ENCODE measurements at places on chromosomes 4 and X.

DNA sequence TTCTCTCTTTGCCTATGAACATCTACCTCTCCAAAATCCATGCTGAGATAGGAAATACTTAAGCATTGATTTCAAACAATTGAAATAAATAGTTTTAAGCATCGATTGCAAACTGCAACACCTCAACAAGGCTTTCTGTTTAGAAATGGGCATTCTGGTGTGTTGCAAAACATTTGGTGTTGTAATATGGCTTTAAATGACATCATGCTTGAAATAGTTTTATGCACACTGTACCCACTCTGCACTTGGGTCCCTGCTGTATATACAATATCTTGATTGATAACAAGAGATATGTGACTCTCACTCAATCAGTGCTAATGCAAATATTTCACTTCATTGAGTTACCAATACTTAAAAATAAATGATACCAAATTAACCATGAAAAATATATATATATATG is 964.9 kb upstream of the GRIA3 start:
- no peak for DNase-seq

DNA sequence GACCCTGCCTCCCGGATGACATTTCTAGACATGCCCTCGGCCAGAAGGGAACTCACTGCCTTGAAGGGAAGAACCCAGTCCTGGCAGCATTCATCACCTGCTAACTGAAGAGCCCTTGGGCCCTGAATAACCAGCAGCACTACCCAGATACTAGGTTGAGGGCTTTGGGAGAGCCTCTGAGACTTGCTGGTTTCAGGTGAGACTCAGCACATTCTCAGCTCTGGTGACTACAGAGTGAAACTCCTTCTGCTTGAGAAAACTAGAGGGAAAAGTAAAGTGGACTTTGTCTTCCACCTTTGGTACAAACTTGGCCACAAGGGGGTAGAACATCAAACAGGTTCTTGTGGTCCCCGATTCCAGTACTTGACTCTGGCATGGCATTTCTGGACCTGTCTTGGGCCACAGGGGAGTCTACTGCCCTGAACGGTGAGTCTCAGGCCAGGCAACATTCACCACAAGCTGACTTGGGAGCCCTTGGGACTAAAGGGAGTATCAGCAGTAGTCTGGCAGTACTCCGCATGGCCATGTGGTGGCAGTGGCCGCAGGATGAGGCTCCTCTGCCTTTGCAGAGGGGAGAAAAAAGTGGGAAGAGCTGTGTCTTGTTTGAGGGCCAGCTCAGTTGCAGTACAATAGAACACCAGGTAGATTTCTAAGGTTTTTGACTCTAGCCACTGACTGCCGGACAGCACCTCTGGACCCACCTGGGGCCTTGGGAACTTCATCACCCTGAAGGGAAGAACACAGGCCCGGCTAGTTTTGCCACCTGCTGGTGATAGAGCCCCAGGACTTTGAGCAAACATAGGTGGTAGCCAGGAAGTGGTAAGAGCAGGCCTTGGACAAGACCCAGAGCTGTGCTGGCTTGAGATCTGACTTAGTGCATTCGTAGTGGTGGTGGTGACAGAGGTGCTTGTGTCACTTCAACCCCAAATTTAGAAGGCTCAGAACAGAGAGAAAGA is 414.8 kb downstream of the OPHN1 start:
- DNase-seq: no peak

GRCh38 chr4:44071959-44072955 is 376.4 kb downstream of the KCTD8 start:
- DNase-seq: no peak

DNA sequence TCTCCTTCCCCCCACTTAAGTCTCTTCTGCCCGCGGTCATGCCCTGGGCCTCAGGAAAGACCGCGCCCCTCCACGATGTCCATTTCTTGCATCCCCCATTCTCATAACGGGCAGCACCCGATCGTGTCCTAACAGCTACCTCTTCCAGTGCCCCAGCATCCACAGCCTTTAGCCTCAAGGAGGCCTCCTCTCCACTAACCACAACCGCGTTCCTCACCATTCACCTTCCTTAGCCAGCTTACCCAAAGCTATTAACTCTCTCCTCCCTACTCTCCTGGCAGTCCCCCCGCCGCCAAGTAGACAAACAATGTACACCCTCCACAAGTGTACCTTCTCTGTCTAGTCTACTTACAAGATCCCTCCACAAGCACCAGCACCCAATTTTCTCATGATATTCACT is 58.6 kb upstream of the PAGE5 start:
- no peak for DNase-seq

GRCh38 chr4:34323549-34324320 is 1920.6 kb downstream of the ARAP2 start:
- no peak for DNase-seq

DNA sequence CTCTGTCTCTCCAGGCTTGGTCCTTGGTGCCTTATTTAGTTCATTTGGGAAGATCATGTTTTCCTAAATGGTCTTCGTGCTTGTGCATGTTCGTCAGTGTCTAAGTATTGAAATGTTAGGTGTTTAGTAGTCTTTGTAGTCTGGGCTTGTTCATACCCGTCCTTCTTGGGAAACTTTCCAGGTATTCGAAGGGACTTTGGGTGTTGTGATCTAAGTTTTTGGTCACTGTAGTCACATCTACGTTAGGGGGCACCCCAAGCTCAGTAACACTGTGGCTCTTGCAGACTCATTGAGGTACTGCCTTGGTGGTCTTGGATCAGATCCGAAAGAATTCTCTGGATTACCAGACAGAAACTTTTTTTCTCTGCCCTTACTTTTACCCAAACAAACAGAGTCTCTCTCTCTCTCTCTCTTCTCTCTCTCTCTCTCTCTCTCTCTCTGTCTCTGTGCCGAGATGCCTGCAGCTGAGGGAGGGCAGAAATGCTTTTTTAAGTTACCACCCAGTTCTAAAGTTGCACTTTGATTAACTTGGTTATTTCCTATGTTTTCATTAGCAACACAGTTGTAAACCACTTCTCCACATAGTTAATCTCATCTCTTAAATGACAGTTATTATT is 67.6 kb upstream of the SLC7A3 start:
- no peak for DNase-seq

DNA sequence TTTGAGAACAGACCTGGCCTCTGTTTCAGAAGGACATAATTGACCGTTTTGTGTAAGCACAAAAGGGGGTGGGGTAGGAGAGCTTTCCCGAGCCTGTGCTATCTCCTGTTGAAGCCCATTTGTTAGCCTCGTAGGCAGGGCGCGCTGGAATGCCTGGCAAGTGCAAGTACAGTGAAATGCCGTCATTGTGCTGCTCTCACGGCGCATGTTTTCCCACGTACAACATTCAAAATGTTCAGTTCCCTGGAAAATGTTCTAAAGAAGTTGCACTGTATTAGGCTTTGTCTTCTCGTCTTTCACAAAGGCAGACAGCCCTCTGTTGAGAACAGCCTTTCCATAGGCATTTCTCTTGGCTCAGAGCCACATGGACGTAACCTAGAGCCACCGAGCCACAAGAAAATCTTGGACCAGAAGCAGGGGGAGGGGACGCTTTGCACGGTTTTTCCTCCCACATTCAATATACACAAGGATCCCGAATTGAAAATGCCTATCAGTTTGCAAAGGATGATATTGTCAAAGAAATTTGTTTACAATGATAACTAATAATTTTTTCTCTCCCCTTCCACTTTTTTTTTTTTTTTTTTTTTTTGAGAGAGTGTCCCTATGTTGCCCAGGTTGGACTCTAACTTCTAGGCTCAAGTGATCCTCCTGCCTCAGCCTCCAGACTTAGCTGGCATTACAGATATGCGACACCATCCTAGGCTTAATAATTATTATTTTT is 54.6 kb upstream of the RAPGEF2 start:
- no peak for DNase-seq

DNA sequence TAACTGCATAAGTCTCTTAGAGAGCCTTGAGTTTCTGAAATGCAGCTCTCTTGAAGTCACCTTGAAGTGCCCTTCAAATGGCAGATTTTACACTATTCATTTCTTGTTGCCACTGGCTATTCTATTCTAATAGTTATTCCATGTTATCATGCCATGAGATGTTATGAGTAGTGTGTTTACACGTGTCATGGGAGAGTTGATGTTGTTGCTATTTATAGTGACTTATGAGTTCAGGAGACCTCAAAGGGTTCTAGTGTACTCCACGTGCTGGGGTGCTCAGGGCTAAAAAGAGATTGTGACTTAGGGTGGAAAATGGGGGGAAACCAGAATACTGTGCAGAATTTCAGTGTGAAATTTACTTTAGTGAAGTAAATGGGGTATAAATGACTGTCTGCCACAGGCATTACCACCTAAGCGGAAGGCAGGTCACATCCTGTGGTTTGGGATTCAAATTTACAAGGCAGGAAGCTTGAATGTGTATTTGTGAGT is 77.1 kb upstream of the SLC4A4 start:
- peak; percentile 62 for DNase-seq

GRCh38 chrX:78673246-78673645 is 14.1 kb upstream of the RTL3 start:
- no peak for DNase-seq

DNA sequence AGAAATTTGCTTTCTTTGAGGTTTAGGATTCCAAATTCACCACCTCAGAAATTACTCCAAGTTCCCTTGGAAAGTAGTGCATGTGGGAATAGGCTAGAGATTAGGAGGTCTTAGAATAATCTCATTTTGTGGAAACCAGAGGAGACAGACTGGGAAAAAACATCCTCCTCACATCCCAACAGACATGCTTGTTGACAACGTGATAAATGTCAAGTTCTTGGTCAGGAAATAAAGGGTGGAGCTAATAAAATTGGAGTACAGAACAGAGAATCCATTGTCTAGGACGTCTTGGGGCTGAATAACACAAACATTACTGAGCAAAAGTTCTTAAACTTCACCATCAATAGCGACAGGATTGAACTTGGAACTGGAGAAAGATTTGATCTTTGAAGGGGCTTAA is 233.4 kb downstream of the PABPC4L start:
- DNase-seq: no peak

GRCh38 chr4:29711226-29711625 is 1008.9 kb upstream of the PCDH7 start:
- DNase-seq: no peak

DNA sequence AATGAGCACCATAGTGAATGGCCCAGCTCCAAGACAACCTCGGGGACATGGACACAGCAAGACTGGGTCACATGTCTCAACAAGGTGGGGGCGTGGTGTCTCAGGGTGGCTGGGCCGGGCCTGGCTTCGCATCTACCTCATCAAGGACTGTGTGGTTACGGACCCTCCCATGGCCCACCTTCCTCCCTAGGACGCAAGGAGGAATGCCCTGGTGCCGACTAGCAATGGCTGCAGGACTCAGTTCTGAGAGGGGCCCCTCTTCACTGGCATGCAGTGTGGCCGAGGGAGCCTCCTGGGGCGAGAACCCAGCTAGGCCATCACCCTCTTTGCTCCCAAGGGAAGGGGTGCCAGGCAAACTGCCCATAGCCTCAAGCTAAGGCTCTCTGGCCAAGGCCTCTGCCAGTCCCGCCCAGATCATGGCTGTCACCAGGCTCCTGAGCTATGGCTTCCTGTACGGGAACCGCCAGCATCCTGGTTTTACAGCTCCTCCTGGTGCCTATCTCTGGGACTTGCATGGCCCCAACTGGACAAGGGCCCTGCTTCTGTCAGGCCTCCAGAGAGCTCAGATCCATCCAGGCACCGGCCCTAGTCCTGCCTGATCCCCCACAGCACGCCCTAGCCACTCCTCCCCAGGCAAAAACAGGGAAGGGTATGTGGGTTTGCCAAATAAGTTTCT is 218.0 kb upstream of the AGTR2 start:
- no peak for DNase-seq

DNA sequence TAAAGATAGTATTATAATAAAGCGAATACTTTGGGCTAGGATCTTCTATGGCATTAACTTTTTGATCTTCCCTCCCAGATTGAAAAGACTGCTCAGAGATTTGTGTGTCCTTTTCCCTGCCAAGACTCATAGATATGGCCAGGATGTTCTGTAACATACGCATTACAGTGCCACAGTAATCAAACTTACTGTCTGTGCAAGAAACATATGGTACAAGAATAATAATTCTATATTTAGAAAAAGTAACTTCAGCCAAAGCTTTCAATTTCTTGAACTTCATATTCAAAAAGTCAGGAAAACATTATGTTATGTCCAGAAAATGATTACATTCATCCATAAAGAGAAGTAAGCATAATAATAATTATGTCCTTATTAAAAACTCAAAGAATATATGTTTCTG is 100.9 kb upstream of the GUCY1A1 start:
- no peak for DNase-seq

GRCh38 chr4:162498168-162498567 is 334.4 kb upstream of the FSTL5 start:
- DNase-seq: no peak

DNA sequence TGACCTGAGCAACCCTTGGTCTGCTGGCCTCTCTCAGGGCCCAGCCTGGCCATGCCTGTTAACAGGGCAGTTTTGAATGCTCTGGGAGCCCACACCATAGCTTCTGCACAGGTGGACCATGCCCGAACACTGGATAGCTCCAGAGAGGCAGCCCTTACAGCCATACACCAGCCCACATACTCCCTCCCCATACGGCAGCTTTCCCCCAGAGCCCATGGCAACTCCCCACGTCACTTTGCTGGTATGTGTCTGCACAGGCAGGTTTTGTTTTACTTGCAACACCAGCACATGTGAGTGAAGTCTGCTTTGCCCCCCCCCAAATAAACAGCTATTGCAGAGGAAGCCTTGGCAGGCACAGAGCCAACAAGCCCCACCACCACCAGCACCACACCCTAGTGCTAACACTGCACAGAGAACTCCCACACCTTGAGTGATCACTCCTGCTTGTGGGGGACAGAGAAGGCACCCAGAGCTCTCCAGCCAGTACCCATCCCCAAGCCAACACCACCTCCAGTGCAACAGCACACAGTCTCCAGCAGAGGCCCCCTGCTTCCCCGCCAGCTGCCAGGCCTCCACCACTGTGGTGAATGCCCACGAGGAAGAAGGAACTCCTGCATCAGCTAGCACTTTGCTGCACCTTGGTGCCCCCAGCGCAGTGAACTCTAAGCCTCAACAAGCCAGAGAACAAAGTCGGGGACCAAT is 87.3 kb downstream of the STPG2 start:
- DNase-seq: no peak

- no peak for DNase-seq
Measured at GRCh38 chrX:147217334-147217733, 402.8 kb upstream of the CXorf51A start.

- no peak for DNase-seq
Measured at GRCh38 chr4:183350317-183351071, 28.3 kb upstream of the CLDN24 start.

- no peak for DNase-seq
Measured at GRCh38 chr4:37908488-37909331, 17.8 kb downstream of the TBC1D1 start.

DNA sequence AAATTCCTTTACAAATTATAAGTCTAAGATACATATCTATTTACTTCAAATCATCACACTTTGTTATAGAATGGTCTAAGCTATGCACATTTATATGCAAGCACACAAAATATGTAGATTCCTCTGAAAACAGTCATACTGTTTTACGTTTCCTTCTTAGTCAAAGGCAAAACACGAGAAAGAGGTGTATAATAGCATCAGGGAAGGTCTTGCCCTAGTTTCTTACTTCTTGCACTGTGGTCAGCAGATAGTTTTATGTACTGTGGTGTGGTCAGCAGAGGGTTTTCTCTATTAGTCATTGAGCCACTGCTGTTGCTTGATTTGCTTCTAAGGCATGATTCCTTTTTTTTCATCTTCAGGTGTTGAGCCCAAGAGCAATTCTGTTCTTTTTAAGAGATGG is 117.7 kb downstream of the ADAM29 start:
- DNase-seq: no peak

GRCh38 chrX:19825271-19825670 is 62.1 kb downstream of the SH3KBP1 start:
- DNase-seq: no peak

GRCh38 chrX:49171752-49172279 is at the start of gene PLP2:
Gene PLP2 (plus strand): TSS chrX:49171898. CDS start chrX:49172001, 103 bp downstream.
- no peak for DNase-seq
